NCI-H2171 (cell line): ENCODE measurements at places on chromosomes 1 and 21.

- DNase-seq: no peak
Observed at GRCh38 chr1:183566026-183566425, 24.2 kb downstream of the NCF2 start.

GRCh38 chr1:3285106-3285740, 169.2 kb upstream of the ARHGEF16 start:
- no peak for DNase-seq

- peak; percentile 63 for DNase-seq
Observed at GRCh38 chr1:101203820-101204540, 32.8 kb upstream of the S1PR1 start.

DNA sequence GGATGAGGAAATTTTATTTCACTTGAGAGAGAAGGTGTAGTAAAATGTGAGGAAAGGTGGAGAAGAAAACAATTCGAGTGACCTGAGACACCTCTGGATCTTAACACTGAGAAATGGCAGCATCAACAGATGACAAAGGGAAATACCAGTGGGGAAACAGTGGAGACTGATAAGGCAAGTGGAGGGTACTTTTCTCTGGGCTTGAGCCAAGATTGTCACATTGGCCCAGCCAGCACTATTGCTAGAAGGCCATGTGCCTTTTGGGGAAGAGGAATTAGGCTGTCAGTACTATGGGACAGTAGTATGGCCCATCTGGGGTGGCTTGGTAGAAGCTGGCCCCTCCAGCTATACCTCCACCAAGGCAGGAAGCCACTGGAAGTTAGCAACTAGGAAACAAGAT, 8.4 kb downstream of the SYPL2 start:
- no peak for DNase-seq

GRCh38 chr1:10911490-10912166, 100.8 kb upstream of the TARDBP start:
- DNase-seq: no peak

GRCh38 chr1:31745946-31746670, 18.0 kb downstream of the ADGRB2 start:
- DNase-seq: peak; percentile 72

- no peak for DNase-seq
Observed at GRCh38 chr1:58227604-58228003, 318.9 kb downstream of the OMA1 start.

GRCh38 chr1:205706601-205707502, 26.5 kb upstream of the SLC45A3 start:
- DNase-seq: no peak

GRCh38 chr1:180291004-180291403, 60.9 kb downstream of the LHX4 start:
- no peak for DNase-seq

DNA sequence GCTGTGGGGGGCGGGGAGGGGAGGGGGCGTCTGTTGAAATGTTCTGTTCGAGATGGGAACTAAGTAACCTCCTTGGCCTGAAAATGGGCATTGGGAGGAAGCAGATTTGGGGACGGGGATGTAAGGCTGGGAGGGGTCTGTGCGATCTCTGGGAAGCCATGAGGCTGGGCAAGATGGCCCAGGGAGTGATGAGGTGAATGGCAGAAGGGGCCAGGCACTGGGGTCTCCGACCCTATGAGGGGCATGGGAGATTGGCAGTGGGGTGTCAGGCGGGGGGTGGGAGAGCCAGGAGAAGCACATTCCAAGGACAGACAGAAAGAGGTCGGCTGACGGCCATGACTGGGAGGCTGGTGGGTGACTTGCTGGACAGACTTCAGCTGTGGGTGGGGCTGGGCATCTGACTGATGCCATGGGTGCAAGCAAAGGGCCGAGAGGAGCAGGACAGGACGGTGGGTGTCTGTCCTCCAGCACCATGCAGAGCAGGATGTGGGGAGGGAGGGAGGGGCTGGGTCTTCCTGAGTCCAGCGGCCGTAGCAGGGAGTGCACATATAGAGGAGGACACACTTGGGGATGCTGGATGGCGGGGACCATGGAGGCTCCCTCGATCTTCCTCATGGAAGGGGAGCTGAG, 30.0 kb upstream of the COL18A1 start:
- DNase-seq: no peak

- DNase-seq: no peak
Observed at GRCh38 chr1:42961312-42962091, 2.8 kb upstream of the SLC2A1 start.

DNA sequence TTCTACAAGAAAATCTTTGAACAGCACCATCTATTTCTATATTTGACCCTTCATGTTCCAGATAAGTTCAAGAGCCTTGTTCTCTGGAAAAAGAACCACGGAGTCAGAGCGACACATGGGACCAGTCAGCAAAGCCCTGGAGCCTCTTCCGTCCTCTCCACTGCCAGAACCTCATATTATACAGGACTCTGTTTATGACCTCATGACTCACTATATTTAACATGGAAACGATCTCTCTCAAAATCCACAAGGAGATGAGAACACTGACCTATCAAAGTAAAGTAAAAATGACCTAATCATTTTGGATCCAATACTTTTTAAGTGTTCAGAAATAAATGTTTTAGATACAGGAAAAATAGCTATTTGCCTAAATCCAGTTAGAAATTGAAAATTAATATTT, 124.6 kb upstream of the KRTAP19-8 start:
- no peak for DNase-seq

DNA sequence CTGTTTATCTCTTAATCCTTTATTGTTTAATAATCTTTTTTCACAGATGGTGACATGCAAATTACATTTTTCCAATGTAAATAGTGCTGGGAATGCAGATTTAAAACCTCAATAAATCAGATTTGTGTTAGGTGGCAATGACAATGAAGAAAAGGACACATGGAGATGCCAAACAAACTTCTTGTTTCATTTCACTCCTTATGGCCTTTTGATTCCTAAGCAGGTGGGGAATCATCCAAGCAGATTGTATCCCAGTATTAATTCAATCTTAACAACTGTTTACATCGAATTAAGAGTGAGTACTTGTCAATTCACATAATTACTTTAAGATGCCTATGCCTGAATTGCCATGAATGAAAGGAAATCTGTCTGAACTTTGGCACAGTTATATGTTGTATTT, 98.9 kb upstream of the RGS18 start:
- no peak for DNase-seq

DNA sequence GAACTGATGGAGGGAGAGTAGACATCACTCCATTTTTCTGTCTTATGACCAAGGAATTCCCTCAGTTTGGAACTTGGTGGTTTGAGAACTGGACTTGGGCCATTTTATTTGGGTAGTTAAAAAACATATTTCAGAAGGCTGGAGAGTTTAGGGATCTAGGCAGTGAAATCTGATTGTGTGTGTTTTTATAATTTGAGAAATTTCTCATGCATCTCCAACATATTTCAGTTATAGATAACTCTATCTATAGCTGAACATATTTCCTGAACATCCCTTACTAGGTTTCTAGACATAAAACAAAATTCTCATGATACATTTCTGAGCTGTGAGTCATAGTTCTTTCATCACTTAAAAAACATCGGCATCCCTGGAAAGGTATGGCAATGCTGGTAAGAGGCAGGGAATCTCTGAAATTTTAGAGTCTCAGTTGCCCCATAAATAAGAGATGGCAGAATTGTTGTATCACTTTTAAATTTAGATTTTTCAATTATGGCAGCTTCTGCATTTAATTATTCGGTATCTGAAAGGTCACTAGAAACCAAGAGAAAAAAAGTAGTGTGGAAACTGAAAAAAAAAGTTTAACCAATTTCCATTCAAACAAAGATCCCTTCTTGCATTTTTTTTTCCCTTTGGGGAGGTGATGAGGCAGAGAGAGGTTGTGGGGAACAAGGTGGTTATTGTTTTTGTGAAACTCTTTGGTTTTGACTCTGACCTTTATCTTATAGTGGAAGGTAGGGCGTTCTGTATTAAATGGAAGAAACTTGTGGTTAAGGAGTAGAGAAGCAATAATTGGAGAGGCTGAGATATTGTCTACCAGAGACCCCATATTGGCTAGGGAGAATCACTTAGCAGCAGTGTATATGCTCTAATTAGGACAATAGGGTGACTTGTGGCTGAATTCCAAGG, 102.9 kb downstream of the FASLG start:
- no peak for DNase-seq

- no peak for DNase-seq
Observed at GRCh38 chr1:192171123-192171522, 12.9 kb downstream of the RGS18 start.

DNA sequence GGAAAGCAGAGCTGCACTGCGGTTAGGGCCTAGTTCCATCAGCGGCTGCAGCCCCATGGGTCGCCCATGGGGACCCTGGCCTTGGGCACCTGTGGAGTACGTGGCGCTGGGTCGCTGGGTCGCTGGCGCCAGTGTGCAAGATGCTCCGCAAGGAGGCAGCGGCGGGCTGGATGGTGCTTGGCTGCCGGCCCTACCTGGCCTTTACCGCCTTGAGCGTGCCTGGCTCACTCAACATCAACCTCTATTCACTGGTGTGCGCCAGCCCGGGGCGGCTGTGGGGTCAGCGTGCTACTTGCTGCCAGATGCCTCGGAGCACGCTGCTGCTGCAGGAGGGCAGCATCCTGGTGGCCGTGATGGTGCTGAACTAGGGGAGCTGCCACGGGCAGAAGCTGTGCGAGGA, 85.1 kb upstream of the RHOU start:
- no peak for DNase-seq

- no peak for DNase-seq
Observed at GRCh38 chr1:160544647-160545046, 21.6 kb upstream of the SLAMF6 start.

DNA sequence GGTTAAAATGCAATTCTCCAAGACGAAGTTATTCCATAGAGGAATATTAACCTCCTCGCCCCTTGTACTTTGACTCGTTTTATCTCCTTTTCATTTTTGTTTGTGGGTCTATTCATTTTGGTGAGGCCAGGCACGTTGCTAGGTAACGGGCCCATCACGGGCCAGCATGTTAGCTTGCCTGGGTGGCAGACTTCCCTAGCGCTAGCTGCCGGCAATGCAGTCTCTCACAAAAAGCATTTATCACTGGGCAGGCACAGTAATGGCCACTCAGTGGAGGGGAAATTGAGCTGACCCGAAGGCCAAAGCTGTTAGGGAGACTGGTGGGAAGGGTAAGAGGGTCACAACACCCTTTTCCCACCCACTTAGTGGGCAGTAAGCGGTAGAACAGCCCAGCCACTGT, 234.4 kb upstream of the FOXD3 start:
- DNase-seq: no peak

- no peak for DNase-seq
Observed at GRCh38 chr1:35554266-35555211, 2.7 kb downstream of the KIAA0319L start.

- no peak for DNase-seq
Observed at GRCh38 chr21:25862596-25862995, 127.8 kb downstream of the GABPA start.

- DNase-seq: no peak
Observed at GRCh38 chr1:159339536-159339935, 37.4 kb downstream of the FCER1A start.

- no peak for DNase-seq
Observed at GRCh38 chr1:182877842-182878241, 38.7 kb downstream of the DHX9 start.

- no peak for DNase-seq
Observed at GRCh38 chr21:31665397-31665796, 5.9 kb downstream of the SOD1 start.

GRCh38 chr1:186214791-186215190, 160.3 kb downstream of the TPR start:
- no peak for DNase-seq

DNA sequence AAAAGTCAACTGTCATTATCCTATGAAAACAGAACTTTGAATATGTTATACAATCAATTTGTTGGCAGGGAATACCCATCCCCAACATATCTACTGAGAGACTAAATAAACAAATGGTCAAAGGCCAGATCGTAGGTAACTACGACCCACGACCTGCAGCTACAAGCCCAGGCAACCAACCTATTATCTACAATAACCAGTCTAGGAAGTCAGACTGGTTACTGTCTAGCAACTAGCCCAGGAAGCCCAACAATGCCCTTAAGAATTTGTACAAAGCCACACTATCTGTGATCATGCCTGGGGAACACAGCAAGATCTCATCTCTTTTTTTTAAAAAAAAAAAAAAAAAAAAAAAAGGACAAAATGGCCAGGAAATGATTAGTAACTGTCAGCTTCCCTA, 58.7 kb downstream of the SMYD3 start:
- no peak for DNase-seq

- no peak for DNase-seq
Observed at GRCh38 chr1:40385437-40386358, 12.2 kb downstream of the SMAP2 start.

DNA sequence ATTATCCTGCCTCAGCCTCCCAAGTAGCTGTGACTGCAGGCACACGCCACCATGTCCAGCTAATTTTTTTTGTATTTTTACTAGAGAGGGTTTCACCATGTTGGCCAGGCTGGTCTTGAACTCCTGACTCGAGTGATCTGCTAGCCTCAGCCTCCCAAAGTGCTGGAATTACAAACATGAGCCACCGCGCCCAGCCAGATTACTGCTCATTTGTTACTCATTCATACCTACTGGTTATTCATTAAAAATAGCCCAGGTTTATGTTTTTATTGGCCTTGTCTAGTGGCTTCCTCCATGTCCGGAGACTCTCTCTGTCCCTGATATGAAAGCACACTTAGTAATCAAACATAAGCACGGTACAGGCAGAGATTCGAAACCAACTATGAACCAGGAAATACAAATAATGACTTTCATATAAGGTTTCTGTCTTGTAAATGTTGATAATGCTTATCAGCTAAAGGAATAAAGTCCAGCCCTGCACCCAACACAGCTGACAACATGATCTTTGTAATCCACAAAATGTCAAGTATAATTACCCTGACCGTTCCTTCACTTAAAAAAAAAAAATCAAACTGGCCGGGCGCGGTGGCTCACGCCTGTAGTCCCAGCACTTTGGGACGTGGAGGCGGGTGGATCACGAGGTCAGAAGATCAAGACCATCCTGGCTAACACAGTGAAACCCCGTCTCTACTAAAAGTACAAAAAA, 50.4 kb upstream of the CXADR start:
- DNase-seq: no peak

GRCh38 chr1:107450899-107451664, 310.2 kb downstream of the NTNG1 start:
- DNase-seq: no peak

DNA sequence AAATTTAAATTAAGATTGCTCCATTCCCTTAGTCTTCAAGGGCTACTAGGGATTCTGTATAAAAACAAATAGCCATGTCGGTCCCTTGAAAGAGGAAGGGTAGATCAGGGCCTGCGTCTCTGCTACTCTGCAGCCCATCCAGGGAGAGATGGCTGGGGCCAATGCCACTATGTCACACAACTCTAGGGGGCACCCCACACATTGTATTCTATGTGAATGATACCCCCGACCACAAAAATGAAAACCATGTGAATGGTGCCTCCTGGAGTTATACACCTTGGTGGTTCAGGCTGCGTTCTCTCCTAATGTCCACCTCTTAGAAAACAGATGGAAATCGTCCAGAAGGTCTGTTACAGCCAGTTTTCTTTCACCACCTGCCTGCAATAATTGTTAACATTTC, 18.0 kb downstream of the PIK3C2B start:
- DNase-seq: no peak

- no peak for DNase-seq
Observed at GRCh38 chr1:207578796-207579435, 66.0 kb upstream of the CR1L start.
